M059J (cell line): ENCODE measurements at places on chromosomes 1 and 21.

- DNase-seq = peak; percentile 29
These were observed 26.7 kb downstream of the MIA3 start for GRCh38 chr1:222644636-222644980.

DNA sequence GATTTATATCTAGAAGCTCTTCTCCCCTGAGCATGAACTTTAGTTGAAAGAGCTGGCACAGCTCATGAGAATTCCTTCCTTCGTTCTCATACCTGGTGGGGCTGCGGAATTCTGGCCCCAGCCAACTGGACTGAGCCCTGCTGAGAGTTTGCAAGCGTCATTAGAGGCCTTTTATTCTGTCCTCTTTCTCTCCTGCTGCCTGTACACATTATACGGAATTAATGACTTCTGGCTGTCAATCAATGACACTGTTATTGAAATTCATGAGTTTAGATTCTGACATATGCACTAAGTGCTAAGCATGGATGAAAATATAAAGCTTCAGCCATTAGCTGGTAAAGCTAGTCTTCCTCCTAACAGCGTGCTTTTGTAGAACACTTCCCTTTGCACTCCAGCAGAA lies 27.5 kb downstream of the KAZN start:
- DNase-seq = no peak

DNA sequence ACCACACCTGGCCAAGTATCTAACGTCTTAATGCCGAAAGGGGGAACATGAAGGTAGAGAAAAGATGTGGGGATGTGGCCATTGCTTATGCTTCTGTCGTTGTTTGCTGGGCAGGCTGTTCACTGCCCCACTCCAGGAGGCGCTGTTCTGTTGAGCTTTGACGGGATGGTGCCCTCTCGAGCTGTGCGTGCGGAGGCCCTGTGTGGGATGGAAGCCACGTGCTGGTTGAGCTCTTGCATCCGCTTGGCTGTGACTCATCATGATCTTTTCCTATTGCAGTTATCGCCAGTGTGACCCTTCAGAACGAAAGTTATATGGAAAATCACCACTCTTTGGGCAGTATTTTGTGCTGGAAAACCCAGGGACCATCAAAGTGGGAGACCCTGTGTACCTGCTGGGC lies 26.3 kb downstream of the MTARC1 start:
- DNase-seq = peak; percentile 62

GRCh38 chr1:42690477-42691156 lies 8.4 kb downstream of the YBX1 start:
- DNase-seq = peak; percentile 9

DNA sequence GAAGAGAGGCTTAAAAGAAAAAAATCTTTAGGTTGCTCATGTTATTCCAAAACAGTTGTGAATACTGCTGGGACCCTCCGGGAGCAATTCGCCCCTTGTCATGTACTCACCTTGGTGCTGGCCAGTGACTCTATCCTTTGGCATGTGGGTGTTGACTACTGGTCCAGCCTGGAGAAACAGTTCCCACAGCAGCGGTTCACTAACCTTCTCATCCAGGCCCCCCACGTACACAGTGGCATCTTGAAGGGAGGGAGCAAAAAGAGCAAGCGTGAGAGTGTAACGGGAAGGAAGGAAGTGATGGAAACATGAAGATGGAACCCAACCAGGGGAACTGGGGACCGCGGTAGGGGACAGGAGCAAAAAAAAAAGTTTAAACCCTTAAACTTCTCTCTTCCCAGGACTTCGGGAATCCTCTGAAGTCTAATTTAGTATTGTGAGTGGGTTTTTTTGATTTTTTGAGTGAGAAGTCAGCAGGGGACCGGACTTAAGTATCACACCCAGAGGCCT lies 494 bp downstream of the SF3B4 start:
- peak; percentile 56 for DNase-seq

DNA sequence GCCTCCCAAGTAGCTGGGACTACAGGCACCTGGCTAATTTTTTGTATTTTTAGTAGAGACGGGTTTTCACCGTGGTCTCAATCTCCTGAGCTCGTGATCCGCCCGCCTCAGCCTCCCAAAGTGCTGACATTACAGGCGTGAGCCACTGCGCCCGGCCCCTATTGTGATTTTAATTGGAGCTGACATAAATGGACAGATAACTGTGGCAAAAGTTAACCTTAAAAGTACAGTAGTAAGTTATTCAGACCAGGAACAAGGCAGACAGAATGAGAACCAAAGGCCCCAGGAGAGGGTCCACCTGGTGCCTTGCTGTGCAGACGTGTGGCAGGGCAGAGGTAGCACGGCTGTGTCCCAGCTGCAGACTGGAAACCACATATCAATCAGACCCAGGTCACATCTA lies 11.0 kb downstream of the TMEM201 start:
- DNase-seq = no peak

DNA sequence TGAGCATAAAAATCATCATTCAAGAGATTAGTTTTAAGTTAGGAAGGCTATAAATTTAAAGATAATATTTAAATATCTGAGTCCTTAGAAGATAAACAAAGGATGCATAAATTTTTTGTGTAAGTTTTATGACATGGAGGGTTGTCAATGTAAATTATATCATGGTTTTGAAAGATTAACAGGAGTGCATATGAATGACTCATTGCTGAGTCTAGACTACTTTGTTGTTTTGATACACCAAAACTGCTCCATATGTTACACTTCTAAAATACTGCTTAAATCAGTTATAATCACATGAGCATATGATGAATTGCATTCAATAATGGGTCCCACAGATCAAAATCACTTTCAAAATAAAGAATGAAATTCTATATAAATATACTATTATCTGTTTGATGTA lies 312.5 kb downstream of the KCNT2 start:
- DNase-seq = no peak

DNA sequence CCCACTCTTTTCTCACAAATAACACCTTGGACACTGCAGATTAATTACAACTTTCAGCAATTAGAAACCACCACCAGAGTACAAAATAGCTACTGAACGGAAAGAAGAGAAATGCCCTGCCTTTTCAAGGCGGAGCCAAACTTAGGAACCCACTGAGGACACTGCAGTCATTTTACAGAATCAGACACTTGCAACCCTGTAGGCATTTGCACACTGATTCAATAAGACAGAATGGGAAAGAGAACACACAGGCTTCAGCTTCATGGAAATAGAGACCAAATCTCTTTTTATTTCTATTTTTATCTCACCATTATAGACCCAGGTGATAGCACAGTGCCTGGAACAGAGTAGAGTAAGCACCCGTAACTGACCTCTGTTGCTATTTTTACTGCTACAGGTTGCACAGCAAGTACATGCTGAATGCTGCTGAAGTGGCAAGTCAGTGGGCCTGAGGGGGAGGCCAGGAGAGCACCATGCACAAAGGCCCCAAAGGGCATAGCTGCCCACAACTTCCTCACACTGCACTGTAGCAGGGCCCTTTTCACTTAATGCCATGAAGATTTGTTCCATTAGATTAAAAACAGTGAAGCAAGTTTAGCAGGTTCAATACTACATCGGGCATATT lies 50.7 kb upstream of the EDARADD start:
- no peak for DNase-seq

- DNase-seq = no peak
These were observed 169.3 kb upstream of the NR5A2 start for GRCh38 chr1:199858171-199858570.

GRCh38 chr1:32240140-32240951 lies 6.7 kb upstream of the FAM167B start:
- DNase-seq = peak; percentile 78
